Globus pallidus (tissue), 1 donor: ENCODE measurements at places on chromosomes 6 and 20.
A peak's percentile ranks its signal among the peaks of the same experiment; 100 is the strongest.

DNA sequence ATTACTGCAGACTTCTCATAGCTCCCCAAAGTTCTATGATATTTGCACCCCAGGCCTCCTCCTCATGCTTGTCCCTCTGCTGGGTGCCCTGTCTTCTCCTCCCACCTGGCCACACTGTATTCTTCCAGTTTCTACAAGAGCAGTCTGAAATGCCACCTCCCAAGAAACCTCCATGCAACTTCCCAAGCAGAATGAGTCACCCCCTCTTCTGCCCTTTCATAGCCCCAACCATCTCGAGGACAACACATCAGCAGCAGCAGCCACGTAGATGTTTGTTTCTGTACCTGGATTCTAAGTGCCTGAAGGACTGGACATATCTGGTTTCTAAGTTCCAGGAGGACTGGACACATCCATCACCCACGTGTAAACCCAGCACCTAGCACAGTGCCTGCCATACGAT, 6.6 kb upstream of the ULBP2 start:
- no peak for DNase-seq

- no peak for DNase-seq
Observed at GRCh38 chr20:6709910-6710595, 57.4 kb upstream of the BMP2 start.

DNA sequence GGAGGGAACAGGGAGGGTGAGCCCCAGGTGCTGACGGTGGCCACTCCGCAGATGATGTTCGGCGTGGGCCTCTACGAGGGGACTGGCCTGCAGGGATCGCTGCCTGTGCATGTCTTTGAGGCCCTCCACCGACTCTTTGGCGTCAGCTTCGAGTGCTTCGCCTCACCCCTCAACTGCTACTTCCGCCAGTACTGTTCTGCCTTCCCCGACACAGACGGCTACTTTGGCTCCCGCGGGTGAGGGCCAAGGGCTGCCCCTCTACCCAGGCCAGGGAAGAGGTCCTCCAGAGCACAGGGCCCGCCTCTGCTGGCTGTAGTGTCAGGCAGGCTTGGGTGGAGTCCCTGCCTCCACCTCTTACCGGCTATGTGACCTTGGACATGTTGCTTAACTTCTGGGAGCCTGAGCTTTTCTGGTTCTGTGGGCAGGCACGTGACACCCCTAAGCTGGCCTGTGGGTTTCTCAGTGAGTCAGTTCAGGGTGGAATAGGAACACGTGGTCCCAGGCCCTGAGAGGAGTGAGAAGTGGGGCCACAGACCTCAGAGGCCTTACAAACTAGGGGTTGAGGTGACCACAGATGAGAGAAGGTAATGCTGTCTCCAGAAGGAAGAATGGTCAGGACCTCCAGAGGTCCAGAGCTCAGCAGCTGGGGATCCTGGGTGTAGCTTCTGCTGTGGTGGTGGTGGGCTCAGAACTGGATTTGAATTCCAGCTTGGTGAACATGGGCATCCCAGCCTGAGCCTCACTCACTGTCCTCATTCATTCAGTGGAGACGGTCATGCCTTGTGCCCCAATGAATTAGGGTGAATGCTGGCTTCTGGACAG, 11.9 kb downstream of the PCIF1 start:
- DNase-seq = no peak

DNA sequence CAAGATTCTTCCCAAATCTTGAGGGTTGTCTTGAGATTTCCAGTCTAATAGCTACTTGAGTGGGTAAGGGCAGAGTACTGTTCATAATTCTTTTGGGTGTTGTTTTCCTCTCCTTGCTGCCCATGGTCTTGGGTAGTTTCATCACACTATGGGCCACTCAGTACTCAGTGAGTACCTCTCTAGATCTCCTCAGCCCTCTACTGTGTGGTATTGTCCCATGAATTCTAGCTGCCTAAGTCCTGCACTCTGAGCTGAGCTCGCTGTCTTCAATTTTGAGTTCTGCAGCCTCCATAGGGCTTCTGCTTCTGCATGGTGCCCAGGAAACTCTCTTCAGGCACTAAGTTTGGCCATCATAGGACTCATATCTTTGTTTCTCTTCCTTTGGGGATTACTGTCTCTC, 42.3 kb downstream of the ASXL1 start:
- DNase-seq = no peak

GRCh38 chr6:91487696-91488392, 901.0 kb upstream of the MAP3K7 start:
- DNase-seq = no peak

DNA sequence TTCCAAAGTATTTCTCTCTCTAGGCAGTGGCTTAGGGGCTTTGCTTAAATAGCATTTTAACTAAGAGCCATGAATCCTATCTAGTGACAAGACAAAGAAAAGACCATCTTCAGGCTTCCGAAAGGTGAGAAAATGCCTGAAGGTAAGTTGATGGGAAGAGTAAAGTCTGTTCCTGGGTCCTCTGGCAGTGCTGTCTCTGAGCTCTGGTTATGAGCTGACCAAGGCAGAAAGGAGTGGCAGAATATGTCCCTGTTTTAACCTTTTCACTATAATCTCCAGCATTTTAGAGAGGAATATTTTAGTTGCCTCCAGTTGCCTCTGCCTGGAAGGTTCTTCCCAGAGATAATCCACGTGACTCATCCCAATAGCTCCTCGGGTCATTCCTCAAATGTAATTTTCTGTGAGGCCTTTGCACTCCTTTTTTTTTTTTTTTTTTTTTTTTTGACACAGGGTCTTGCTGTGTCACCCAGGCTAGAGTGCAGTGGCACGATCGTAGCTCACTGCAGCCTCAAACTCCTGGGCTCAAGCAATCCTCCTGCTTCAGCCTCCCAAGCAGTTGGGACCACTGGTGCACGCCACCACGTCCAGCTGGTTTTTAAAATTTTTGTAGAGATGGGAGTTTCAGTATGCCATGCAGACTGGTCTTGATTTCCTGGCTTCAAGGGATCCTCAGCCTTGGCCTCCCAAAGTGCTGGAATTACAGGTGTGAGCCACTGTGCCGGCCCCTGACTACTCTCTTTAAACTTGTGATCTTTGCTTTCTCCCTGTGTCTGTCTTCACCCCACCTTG, 3.7 kb upstream of the ARMH2 start:
- DNase-seq = no peak

GRCh38 chr6:139996253-139996834, 621.9 kb upstream of the CITED2 start:
- DNase-seq = no peak

DNA sequence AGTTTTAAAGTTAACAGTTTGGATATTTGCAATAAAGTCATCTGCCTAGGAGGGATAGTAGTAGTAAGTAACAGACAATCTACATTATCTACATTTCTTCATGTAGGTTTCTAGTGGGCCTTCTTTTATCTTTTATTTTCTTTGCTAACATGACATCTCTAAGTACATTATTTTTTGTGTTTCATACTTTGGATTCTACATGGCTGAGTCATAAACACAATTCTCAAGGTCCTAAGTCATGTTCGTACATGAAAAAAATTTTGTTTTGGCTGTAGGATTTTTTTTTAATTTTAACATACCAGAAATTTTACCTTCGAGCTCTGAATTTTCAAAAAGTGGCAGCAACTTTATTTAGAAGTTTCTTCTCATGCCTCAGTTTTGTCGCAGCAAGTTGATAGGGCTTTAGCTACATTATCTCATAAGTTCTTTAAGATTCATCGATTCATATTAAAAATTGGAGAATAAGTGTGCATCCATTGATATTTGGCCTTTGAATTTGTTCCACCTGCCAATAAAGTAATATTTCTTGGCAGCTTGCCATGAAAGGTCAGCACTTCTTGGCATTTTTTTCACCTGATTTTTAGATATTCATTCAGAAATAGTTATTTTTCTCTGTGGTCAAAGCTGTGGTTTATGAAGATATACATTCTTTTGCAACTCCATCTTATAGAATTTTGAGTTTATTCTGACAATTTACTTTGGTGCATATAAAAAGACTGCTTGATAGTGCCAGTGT, 146.2 kb downstream of the GRIK2 start:
- DNase-seq = no peak

- DNase-seq = no peak
Observed at GRCh38 chr6:143018955-143019354, 41.7 kb upstream of the AIG1 start.

DNA sequence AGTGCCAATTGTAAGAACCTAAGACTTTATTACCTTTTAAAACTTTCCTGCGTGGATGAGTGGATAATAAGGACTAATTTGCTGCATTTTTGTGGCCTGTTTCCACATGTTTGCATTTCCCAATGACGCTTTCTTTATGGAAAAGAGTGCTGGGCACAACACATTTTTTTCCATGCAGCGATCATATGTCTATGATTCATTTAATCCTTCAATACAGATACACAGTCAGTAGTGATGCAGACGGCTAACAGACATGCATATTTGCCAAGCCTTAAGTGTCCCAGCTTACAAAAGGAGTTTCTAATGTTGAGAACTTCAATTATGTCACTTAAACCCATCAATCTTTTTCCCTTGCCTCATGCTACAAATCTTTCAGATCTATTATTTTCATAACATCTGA, 239.8 kb upstream of the PREP start:
- no peak for DNase-seq

DNA sequence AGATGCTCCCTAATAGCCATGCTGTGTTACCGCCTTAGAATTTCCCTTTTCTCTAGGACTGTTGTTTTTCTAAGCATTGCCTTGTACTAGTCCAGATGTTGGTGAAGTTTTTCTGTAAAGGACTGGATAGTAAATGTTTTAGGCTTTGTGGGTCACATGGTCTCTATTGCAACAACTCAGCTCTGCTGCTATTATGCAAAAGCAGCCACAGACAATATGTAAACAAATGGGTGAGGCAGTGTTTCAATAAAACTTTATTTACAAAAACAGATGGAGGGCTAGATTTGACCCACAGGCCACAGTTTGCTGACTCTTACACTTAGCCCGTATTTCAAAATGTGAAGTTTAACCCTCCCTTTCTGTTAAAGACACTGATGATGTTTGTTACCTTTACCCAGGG, 207.6 kb upstream of the MYLIP start:
- no peak for DNase-seq

- peak; percentile 69 for DNase-seq
Observed at GRCh38 chr6:73460056-73460455, 1.5 kb upstream of the MTO1 start.

- DNase-seq = no peak
Observed at GRCh38 chr6:146297815-146298214, 245.8 kb upstream of the RAB32 start.

GRCh38 chr6:132257561-132257960, 143.7 kb downstream of the MOXD1 start:
- no peak for DNase-seq

GRCh38 chr6:148550569-148550968, 196.3 kb upstream of the UST start:
- no peak for DNase-seq

DNA sequence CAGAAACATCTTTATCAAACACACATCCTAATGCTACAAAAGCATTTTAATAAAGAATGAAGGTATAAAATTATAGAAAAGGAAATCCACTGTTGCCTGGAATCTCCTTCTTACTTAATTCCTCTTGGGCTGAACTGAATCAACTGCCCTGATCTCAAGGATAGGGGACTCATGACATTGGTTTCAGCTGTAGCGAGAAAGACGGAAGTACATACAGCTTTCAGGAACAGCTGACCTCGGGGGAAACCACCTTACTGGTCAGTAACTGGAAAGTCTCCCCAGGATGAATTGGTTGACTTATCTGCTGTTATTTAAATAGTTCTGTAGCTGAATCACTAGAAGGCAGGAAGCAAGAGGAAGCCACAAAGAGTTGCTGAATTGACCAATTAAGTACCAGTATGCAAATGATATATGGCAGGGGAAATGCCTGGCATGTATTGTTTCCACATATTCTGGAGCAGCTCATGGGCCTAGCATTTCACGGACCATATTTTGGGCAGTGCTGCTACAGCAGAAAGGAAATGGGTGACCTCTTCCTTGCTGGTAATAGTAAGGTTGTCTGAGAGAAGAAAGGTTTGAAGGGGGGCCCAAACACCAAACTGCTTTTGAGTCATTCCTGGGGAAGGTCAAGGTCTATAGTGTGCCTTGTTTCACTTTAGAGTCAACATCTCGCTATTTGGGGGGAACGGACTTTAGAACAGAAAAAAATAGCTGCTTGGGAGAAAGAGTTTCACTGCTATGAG, 43.7 kb upstream of the MAP7 start:
- peak; percentile 25 for DNase-seq

- DNase-seq = no peak
Observed at GRCh38 chr20:17965042-17965697, 3.4 kb downstream of the SNX5 start.

DNA sequence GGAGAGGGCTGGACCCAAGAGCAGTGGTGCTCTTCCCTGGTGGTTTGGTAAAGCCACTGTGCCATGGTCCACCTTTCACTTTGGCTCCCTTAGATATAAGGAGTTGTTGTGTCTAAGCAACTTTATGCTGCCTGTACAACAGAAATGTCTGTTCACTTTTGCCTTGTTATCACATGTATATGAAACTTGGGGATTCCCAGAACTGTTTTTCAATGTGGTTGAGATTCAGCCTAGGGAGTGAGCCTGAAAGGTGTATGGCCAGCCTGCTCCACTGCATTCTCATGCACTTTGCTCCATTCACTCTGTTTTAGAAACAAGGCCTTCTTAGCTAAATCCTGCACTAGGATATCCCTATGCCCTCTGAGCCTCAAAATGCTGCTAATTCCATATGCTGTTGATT, 234.5 kb upstream of the THEMIS start:
- DNase-seq = no peak

DNA sequence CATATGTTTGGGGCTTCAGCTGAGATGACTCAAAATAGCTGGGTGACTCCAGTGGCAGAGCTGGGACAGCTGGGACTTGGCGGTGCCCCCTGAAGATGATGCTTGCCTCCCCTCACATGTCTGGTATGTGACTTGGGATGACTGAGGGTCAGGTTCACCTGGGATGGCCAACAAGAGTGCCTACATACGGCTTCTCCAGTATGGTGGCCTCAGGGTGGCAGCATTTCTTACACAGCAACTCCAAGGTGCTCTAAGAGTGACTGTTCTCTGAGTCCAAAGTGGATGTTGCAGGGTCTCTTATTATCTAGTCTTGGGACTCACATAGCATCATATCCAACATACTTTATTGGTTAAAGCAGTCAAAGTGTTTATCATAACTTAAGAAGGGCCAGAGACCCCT, 87.8 kb upstream of the CENPW start:
- no peak for DNase-seq

- DNase-seq = no peak
Observed at GRCh38 chr20:23923311-23923710, 43.8 kb upstream of the CST5 start.

DNA sequence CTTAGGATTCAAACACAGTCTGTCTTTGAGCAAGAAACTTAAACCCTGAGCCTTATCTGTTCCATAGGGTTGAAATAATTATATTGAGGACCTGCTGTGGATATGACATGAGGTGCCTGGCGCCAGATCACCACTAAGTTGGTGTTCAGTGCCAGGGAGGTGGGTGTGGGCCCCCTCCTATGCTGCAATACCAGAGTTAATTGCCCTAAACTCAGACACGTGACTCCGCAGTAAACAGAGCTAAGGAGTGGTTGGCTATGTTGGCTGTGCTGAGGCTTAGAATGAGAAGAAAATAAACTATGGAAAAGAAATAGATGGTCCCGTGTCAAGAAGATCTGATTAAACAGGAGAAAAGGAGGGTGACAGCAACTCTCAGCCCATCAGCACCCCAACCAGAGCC, 419.4 kb upstream of the JARID2 start:
- DNase-seq = no peak

GRCh38 chr20:53937339-53937741, 133.1 kb downstream of the BCAS1 start:
- no peak for DNase-seq
